ENCODE measurements at places on chromosomes 16 and 17.

- peak; percentile 37 for DNase-seq
Measured at GRCh38 chr17:34647511-34647910, 68.1 kb downstream of the TMEM132E start.

- DNase-seq, result peak; percentile 22
Measured at GRCh38 chr17:45873728-45874127, 20.6 kb upstream of the MAPT start.

DNA sequence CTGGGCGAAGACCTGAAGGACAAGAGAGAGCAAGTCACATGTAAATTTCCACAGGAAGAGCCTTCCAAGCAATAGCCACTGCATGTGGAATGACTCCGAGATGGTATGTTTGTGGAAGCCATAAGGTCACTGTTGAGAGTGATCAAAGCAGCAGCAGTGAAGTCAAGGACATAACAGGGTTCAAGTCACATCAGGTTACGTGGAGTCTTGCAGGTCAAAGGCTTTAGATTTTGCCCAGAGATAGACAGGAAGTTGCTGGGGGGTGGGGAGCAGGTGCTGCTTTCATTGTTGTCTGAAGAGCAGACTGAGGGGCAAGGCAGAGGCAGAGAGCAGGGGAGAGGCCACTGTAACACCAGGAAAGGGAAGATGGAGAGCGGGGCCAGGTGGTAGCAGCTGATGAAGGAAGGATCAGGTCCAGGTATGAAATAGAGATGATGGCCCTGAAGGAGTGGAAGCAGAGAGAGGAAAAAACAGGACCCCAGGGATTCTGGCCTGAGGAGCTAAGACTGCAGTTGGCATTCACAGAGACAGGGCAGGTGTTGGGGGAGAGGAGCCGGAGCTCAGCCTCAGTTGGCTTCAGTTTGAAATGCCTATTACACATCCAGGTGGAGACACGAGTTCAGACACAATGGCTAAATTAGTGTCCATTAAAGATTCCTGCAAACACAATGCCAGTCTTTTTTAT, 129.3 kb upstream of the AXIN2 start:
- no peak for DNase-seq

- DNase-seq, result no peak
Measured at GRCh38 chr16:73049511-73049910, 1.6 kb upstream of the ZFHX3 start.

- no peak for DNase-seq
Measured at GRCh38 chr16:1032607-1033006, 39.9 kb upstream of the SSTR5 start.

DNA sequence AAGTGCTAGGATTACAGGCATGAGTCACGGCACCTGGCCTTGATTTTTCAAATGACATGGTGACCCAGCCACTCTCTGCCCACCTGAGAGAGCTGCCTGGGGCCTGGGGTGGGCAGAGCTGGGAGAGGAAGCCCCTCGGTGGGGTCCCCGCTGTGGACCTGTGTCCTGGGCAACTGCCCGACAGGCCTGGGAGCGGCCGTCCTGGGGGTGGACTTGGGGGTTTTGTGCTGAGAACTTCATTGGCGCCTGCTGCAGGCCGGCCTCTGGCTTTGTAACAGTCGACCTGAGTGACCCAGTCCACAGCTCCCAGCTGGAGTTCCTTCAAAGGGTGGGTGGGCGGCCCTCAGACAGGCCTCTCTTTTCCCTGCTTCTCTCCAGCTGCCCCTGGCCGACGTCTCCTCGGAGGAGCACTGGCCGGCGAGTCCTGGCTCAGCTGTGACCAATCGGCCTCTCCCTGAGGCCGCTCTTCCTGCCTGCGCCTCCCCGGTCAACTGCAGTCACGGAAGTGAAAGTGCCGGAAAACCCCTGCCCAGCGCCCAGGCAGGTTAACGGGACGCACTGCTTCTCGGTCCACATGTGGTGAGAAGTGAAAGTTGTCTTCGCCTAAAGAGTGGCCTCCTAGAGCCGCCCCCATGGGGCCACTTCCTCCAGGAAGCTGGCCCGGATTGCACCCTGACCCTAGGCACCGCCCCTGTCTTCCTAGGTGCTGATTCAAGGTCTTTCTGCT, 5.5 kb downstream of the CBFA2T3 start:
- DNase-seq, result no peak

DNA sequence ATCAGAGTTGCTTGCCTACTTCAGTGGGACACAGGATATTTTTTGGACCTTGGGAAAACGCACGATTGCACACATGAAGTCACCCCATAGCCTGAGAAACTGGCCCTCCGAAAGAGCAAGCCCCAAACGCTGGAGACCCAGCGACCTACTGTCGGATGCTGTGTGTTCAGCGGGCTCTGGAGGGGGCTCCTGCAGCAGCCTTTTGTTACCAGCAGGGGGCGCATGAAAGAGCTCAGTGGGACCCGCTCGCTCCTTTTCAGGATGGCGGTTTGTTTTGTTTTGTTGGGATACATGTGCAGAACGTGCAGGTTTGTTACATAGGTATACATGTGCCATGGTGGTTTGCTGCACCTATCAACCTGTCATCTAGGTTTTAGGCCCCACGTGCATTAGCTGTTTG, 28.4 kb downstream of the MYH3 start:
- no peak for DNase-seq

DNA sequence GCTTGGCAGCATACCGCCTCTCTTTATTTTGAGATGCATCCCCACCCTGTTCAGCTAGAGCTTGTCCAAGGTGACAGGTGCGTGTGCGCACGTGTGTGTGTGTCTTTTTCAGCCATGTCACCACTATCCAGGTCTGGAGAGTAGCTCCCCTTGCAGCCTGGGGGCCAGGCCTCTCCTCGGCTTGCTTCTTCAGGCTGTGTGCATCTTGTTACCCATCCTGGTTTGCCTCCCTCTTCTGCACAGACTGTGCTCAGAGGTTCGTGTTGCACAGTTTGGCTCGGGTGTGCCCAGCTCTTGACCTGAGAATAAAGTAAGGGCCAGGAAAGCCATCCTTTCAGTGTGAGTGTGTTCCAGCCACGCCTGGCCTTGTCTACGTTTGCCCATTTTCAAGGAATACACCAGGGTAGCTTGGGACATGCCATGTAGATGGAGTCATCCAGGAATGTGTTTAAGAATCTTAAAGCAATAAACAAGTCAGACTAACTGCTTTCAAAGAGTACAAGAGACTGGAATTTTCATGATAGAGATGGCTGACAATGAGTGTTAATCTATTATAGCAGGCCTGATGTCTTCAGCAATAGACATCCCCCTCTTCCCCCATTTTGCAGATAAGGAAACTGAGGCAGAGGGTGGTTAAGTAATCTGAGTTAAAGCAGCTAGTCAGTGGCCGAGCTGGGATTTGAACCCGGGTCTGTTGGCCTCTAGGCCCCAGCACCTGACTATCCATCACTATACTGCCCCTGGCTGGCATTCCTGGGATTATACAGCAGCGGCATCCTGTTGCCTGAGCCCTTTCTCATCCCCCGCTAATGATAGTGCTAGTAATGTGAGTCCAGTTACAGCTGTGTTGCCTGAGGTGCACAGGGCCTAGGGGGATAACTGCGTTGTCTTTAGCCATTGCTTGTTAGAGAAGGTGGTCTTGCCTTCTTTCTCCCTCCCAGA, 77.9 kb downstream of the KSR1 start:
- no peak for DNase-seq

- DNase-seq, result no peak
Measured at GRCh38 chr17:49285716-49286115, 55.1 kb upstream of the PHOSPHO1 start.

GRCh38 chr17:46047856-46048255, 48.8 kb downstream of the STH start:
- no peak for DNase-seq

DNA sequence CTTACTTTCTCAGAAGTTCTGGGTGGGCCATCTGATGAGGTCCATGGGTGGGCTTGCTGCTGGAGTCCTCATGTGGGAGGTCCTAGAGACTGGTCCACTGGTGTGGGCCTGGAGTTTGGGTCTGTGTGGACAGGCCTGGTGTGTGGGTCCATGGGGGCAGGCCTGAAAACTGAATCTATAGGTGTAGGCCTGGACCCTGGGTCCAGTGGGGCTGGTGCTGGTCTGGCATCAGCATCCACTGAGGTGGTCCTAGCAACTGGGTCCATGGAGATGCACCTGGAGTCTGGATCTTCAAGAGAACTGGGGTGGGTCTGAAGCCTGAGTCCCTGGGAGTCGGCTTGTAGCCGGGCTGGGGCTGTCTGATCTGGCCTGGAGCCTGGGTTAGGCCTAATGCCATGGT, 253.8 kb upstream of the CCL2 start:
- no peak for DNase-seq

DNA sequence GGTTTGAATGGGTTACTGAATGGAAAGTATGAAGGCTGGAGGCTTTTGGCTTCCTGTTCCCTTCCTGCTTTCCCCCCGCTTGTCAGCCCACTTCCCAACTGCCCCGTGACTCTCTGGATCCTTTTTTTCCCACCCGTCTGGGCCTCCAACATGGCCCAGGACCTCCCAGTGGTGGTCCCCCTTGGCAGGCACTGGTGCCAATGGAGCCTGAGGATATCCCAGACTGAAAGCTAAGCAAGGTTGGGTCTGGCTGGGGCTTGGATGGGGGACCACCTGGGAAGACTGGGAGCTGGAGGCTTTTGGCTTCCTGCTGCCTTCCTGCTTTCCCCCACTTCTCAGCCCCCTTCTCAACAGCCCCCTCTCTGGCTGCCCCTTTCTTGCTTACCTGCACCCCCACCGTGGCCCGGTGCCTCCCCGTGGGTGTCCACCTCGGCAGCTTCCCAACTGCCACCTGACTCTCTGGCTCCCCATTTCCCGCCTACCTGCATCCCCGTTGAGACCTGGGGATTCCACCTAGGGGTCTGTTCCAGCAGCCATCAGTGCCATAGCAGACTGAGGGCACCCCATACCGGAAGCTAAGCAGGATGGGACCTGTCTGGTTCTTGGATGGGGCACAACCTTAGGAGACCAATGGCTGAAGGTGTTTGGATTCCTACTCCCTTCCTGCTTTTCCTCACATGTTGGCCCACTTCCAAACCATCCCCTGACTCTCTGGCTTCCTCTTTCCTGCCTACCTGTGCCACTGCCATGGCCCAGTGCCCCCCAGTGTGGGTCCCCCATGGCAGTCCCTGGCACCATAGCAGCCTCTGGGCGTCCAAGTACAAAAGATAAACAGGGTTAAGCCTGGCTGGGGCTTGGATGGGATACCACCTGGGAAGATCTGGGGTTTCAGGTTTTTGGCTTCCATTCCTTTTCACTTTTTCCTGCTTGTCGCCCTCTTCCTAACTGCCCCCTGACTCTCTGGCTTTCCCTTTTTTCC, 2295.3 kb downstream of the TP53TG3F start:
- no peak for DNase-seq

DNA sequence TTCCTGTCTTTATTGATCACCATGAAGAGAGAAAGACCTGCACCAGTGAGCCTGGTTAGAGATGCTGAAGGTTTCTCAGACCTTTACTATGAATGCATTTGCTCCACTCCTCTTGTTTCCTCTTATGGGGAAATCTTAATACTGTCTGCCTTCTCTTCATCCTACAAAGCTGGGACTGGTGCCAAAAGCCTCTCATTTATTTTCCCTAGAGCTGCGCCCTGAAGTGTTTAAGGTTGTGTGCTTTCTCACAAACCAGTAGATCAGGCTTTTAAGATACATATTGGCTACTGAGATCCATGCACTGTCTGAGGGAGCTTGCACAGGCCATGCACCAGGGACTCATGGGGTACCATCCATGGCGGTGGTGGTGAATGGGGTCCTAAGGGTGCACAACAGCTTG, 286.1 kb upstream of the PMFBP1 start:
- DNase-seq, result no peak

- DNase-seq, result no peak
Measured at GRCh38 chr17:32277284-32277683, 11.7 kb downstream of the RHBDL3 start.

GRCh38 chr17:80492343-80493136, 16.1 kb upstream of the NPTX1 start:
- no peak for DNase-seq

DNA sequence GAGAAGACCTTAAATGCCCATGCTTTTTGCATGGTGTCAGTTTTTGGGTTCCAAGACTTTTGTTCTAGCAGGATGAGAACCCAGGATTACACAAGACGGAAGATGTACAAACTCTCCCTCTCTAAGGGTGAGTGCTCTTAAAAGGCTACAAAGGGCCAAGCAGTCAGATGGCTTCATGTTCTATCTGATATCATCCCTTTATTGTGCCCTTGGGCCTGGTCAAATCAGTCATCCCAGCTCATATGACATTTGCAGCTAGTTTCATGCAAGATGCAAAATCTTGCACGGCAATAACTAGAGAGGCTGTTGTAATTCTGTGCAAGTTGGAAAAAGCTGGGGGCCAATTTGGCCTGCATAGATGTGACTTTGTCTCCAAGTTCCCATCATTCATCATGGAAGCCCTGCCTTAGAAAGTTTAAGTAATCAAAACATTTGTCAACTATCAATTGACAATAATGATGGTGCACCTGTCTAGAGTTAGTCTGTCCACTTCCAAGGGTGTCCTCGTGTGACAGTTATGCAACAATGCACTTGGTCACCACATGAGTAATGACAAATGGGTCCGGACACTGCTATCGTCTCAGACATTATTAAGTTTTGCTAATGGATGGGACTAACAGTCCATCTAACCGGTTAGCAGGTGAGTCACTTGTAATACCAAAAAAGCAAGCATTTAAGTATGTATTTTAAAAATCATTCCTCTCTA, 58.6 kb upstream of the ZFHX3 start:
- no peak for DNase-seq

GRCh38 chr17:1454541-1454940, 1.5 kb downstream of the CRK start:
- DNase-seq, result no peak

DNA sequence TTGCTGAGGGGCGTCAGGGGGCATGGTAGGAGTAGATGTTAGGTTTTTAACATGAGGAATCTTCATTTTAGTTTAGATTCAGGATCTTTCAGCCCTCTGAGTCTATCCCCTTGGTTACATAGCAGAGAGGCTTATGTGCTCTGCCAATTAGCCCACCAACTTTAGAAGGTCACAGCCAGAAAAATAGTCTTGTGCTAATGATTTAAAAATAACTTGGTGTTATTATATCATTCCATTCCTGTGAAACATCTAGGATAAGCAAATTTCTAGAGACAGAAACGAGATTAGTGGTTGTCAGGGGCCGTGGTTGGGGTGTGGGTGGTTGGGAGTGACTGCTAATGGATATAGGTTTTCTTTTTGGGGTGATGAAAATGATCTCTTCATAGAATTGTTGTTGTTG, 183.7 kb downstream of the SNX29 start:
- no peak for DNase-seq

- peak; percentile 38 for DNase-seq
Measured at GRCh38 chr17:64005734-64006167, 7.6 kb downstream of the PRR29 start.

DNA sequence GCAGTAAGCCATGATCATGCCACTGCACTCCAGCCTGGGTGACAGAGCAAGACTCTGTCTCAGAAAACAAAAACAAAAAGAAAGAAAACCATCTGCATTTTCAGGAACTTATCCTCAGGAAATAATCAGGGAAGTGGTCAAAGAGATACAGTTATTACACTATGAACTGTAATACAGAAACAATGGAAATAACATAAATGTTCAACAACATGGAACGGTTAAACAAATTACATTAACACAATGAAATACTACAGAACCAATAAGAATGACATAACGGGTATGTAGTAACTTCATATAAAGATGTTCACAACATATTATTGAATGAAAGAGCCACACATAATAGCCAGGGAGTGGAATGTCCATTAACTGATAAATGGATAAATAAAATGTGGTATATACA, 6.7 kb downstream of the BBS2 start:
- no peak for DNase-seq
